ENCODE measurements at places on chromosomes 6 and 20.

DNA sequence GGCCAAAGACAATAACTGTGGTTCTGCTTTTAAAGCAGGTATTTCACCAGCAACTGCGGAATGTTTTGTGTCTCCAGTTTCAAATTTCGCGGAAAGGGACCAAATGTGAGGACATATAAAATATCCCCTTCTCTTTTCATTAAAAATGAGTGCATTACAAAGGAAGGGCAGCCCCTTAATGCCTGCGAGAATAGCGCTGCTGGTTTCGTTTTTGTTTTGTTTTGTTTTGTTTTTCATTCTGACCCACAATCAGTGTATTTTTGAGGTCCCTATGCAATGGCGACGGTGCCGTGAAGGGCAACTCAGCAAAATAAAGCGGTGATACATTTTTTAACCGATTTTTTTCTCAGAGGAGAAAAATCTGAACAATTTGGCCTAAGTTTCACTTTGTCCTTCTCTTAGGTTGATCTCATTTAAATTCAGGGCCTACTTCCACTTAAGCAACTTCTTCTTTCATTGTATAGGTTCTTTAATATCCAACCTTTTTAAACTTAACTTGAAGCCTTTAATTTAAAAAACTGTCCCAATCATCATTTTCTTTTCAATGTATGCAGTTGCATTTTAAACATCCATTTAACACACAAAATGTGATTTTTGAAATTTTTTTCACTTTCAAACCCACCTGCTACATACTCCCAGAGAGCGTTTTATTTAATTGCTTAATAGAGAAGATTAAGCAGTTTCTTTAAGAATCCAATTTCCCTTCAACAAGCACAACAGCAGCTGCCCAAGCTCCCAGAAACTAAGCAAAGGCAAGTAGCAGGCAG lies 2.9 kb upstream of the HIVEP2 start:
- DNase-seq, result no peak

GRCh38 chr6:158609455-158610155 lies 34.9 kb downstream of the DYNLT1 start:
- DNase-seq, result no peak

DNA sequence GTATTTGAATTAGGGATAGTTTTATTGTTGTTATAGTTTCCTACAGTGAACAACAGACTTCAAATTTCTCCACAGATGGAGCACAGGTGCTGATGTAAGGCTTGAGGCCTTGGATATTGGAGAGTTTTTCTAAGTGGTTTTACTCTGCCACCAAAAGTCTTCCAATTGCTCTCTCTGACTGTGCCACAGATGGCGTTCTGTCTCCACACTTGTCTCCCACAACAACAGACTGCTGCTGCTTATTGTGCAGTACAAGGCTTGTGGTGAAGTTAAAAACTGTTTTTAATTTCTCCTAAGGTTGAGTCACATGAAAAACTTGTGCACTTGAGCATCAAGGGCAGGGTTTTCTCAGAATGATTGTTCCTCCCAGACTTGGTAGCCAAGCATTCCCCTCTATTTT lies 460.9 kb upstream of the KHDRBS2 start:
- no peak for DNase-seq

GRCh38 chr6:131281471-131282270 lies 146.4 kb downstream of the AKAP7 start:
- no peak for DNase-seq

DNA sequence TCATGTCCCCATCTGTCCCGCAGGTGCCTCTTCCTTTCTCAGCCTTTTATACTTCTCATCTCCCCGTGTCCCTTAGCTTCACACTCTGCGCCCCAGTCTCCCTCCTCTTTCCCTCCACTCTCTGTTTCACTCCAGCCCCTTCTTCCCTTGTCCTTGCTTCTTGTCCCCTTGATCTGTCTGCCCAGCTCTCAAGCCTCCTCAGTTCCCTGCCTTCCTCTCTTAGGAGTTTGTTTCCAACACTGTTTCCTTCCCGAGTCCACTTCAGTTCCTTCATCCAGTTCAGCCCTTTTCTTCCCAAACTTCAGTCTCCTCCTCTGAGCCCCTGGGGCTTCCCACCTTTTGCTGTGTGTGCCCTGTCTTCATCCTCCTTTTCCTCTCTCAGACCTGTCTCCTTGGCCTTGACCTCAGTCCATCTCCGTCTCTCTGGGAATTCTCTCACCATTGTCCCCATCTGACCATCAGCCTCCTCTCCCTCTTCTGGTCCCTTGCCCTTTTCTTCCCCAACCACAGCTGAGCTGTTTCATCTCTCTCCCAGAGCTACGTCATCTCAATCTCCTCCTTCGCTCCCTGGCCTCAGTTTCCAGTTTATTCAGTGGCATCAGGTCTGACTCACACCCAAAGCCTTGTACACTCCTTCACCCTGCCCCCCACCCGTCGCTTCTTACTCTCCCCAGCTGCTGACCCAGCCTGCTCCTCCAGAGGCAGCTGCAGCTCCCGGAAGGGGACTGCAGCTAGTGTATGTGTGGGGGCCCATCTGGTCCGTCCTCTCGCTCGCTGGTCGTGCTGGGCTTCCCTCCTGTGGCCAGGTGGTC lies 2.7 kb upstream of the DDR1 start:
- DNase-seq, result no peak

GRCh38 chr6:114068771-114069170 lies 97.8 kb upstream of the HDAC2 start:
- DNase-seq, result no peak

DNA sequence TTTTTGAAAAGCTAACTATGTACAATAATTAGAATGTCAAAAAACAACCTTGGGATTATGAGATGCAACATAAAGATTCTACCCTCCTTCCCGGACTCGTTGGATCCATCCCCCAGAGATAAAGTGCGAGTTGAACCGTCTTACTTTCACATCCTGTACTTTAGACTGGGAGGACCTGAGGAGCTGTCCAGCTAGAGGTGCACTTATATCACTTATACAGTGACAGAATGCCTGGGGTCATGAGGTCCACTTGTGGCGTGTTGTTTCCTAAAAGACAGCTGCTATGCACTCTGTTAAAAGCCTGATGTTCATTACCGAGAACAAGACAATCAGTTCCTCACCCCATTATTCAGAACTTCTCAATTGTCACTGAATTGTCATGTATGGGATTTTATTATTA lies 2.1 kb downstream of the CDS2 start:
- DNase-seq, result no peak

GRCh38 chr6:67885081-67886033 lies 749.7 kb upstream of the ADGRB3 start:
- DNase-seq, result no peak

DNA sequence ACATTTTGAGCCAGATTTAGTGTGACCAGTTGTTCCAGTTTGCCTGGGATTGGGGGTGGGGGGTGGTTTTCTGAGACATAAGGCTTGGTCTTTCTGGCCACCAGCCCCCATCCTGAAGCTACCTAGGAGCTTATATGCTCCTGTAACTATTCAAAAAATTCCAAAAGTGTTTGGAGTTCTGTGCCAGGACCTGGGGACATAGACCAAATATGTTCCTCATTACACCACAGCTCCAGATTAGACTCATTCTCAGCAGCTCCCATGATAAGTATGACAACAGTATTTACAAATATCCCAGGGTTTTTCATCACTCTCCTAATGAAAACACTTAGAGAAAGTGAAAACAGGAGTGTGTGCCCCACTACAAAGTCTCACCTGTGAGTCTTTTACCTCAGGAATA lies 37.8 kb upstream of the RNF144B start:
- no peak for DNase-seq

DNA sequence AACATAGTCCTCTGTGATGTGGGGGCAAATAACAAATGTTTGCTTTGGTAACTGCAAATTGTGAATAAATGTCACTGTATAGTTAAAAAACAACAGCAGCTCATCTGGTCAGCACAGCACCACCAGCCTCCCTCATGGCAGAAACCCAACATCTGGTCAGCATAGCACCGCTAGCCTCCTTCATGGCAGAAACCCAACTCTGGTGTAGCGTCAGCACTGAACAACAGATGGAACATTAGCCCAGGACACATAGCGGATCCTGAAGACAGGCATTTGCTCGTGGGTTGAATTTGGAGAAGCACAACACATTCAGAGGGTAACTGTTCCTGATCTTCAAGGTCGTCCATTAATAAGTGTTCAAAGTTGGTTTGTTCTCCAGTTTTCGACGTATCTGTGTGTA lies 265.9 kb downstream of the DLL1 start:
- peak; percentile 9 for DNase-seq

- DNase-seq, result no peak
Observed at GRCh38 chr6:51792273-51793030, 295.0 kb downstream of the PKHD1 start.

DNA sequence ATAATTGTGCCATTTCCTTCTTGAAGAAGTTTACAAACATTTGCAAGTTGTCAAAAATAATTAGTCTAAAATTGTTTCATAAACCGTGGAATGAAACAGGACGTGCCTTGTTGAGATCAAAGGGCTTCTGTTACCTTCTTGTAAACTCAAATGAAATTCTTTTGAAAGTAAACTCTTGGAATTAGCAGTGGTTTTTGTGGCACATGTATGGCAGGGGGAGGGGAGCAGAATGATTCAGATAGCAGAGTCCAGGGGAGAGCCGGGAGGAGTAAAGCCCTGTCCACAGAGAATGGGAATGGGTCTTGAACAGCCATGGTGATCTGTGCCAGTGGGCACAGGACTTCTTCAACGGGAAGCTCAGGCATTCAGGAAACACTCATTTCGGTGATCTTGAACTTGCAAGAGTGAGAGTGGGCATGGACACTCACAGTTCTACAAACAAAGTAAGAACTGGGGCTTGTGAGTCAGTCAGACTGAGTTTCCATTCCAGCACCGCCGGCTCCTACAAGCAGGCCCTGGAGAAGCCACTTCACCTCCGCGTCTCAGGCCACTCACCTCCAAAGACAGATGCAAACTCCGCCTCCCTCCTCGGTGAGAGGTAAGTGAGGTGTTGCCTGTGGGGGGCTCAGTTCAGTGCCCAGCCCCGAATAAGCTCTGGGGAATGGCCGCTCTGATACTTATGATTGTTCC lies 143.1 kb downstream of the CDH26 start:
- DNase-seq, result no peak

GRCh38 chr6:148878683-148879082 lies 131.9 kb downstream of the UST start:
- no peak for DNase-seq

DNA sequence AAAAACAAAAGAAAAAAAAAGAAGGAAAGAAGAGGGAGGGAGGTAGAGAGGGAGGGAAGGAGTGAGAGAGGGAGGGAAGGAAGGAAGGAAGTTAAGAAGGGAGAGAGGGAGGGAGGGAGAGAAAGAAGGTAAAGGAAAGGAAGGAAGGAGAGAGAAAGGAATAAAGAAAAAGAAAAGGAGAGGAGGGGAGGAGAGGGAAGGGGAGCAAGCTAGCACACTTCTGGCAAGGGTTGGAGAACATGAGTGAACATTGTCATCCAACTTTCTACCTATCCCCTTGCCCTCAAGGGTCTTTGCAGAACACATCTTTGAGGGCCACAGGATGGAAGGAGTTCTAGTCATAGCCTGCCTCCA lies 34.1 kb upstream of the IL17A start:
- DNase-seq, result no peak

- DNase-seq, result no peak
Observed at GRCh38 chr20:50585678-50586077, 75.5 kb downstream of the PTPN1 start.

DNA sequence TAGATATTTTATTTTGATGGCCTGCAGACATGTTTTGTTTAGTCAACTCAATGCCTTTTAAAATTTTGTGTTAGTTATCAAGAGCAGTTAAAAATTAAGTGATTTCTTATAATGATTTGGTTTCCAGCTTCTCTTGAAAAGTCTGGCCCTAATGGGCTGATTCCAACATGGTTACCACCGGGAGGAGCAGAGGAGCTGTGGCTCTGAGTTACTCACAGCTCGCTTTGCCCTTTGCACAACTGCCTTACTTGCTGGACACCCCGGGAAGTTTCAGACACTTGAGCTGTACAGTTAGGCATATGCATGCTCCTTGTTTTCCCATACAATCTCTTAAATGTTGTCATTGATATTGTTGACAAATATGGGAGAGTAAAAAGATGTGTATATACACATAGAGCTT lies 173.1 kb upstream of the MMS22L start:
- DNase-seq, result no peak

GRCh38 chr6:144321839-144322591 lies 36.9 kb downstream of the UTRN start:
- peak; percentile 60 for DNase-seq

DNA sequence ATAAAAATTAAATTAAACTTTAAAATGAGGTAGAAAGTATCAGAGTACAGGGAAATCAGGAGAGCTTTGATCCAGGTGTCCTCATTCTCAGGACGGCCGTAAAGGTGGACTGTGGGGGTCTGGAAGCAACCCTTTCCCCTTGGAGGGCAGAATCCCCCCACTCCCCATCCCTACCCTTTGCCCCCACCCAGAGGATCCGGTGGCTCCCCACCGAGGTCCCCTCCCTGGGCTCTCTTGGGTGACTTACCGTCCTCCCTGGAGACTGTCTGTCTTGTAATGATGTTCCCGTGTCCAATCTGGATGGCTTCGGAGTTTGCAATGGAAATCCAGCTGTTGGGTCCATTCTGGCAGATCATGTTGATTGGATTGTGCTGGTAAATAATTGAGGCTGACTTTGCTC lies 7.3 kb downstream of the ZBP1 start:
- DNase-seq, result no peak

DNA sequence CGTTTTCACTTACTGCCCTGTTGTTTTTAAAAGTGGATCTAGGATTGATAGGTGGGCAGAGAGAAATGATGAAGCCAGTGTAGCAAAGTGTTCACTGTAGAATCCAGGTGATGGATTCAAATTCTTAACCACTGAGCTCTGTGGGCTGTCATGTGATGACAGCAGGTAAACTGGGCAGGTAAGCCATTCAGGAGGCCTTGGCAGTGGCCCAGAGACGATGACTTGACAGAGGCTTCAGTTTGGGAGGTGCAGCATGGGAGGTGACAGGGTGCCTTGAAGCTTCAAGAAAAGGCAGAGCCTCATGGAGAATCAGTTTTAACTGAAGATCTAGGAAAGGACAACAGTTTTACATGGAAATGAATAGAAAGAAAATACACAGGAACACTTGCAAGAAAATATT lies 2.0 kb downstream of the NAA20 start:
- no peak for DNase-seq

DNA sequence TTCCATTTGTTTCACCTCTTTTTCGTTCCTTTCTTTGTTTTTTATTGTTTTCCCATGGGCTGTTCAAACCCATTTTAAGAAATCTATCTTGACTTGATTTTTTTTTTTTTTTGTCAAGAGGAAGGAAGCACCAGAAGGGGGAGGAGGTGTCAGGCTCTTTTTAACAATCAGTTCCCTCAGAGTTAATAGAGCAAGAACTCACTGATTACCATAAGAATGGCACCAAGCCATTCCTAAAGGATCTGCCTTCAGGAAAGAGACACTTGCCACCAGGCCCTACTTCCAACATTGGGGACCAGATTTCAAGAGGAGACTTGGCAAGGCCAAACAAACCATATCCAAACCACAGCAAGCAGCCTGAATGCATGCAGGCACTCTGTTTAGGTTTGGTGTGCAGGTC lies 168.0 kb downstream of the OTOR start:
- no peak for DNase-seq

GRCh38 chr6:156782691-156783320 lies 5.6 kb downstream of the ARID1B start:
- DNase-seq, result no peak

DNA sequence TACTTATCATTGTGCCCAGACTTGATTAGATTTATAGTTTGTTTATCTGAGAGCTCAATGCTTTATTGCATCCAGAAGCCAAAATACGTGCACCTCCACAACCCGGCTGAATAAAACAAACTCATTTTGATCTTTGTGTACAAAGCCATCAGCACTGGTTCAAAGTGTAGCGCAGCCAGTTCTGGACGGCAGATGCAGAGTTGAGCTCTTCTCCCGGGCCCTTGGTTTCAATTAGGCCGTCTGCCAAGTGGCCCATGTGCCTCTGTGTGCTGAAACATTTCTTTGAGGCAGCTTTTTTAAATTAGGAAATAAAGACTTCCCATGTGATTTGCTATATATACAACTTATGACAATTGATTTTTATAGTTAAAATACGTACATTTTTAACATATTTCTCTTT lies 96.2 kb upstream of the RSPO3 start:
- DNase-seq, result peak; percentile 2
